D721Med (cell line): ENCODE measurements at places on chromosomes 2 and 18.

GRCh38 chr18:69948919-69949537 lies 1.4 kb upstream of the CD226 start:
- no peak for DNase-seq

DNA sequence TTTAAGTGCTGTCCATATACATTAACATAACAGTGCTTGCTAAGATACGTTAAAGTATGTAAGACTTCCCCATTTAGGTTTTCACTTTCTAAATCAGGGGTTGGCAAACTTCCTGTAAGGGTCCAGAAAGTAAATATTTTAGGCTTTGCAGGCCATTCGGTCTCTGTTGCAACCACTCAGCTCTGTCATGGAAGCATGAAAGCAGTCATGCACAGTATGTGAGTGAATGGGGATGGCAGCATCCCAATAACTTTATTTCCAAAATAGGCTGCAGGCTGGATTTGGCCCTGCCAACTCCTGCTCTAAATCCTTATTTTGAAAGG lies 128.7 kb downstream of the PLA2R1 start:
- no peak for DNase-seq

DNA sequence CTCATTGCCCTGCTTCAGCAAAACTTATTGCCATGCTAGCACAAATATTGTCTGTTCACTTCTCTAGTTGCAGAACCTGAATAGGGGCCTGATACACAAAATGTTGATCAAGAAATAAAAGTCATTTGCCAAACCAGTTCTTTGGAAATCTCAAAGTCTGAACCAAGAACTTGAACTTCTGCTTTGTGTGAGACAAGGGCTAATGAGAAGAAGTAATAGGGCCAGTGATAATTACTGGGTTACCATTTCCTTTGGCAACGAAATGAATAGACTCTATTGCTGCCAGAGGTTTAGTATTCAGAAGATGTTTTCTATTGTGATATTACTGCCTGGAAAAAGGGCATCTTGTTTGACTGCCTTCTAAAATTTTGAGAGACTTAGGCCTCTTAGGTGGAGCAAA lies 35.0 kb downstream of the TMEFF2 start:
- no peak for DNase-seq

- no peak for DNase-seq
Measured at GRCh38 chr2:173854840-173855239, 110.3 kb downstream of the SP3 start.

DNA sequence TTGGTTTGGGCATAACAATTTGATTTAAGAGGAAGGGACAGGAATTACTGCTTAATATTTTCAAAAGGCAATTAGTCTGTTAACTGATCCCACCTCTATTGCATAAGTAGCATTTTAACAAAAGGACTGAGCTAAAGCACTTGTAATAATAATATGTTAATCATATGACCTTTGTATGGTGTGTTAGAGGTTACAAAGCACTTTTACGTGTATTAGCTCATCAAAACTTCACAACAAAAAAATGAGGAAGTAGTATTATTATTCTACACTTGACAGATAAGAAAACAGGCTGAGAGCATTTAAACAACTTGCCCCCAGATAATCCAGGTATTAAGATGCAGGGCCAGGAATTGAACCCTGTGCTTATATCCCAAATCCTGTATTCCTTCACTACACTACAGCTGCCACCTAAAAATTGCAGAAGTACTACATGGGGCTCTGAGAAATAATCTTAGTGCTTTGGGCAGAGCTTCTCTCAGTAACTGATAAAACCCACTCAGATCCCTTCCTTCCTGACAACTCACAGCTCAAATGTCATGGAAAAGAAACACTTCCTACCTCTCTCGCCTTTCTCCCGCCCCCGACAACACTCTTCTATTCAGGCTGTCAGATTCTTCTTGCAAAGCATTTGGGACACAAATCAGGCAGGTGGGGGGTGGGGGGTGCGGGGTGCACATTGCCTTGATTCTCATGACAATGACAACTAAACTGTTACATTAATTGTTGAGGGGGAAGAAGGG lies 20.7 kb upstream of the KCTD1 start:
- no peak for DNase-seq

DNA sequence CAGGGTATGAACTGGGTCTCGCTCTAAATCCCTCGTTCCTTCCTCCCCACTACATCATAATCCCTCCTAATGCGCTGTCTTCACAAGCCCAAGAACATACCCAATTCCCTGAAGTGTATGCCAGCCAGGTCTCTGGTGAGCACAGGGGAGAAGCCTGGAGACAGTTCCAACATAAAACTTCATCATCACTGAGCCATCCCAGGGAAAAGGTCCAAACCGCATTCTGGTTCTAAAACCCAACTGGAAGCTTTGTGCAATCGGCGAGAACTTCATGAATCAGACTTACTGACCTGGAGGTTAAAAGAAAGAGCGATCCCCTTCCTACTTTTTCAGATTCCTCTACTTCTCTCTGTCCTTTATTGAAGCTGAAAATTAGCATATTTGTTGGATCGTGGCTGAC lies 132.7 kb downstream of the ALPK2 start:
- DNase-seq, result no peak

DNA sequence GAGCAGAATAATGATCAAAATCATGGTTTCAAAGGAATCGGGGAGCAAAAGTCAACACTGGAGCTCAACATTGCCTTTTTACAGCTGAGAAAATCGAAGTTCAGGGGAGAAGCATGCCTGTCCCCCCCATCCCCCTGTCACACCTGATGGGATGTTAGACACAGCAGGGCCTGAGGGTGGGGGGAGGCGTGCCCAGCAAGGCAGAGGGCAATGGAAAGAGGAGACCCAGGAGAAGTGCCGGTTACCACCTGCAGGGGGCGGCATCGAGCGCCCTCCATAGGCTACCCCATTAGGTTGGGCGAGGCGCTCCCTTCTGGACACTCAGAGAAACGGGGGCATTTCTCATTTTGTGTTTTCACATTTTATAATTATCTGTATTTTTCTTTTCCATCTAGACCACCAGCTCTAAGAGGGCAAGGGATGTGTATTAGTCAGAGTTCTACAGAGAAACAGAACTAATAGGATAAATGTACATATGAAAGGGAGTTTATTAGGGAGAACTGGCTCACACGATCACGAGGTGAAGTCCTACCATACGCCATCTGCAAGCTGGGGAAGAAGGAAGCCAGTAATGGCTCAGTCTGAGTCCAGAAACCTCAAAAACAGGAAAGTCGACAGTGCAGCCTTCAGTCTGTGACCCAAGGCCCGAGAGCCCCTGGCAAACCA lies 271.3 kb downstream of the LRATD1 start:
- DNase-seq, result peak; percentile 40

GRCh38 chr2:60440079-60440766 lies 113.2 kb downstream of the BCL11A start:
- no peak for DNase-seq

- DNase-seq, result no peak
Measured at GRCh38 chr18:13256444-13257305, 38.1 kb downstream of the LDLRAD4 start.

GRCh38 chr2:162252153-162252552 lies 8.9 kb upstream of the FAP start:
- no peak for DNase-seq

DNA sequence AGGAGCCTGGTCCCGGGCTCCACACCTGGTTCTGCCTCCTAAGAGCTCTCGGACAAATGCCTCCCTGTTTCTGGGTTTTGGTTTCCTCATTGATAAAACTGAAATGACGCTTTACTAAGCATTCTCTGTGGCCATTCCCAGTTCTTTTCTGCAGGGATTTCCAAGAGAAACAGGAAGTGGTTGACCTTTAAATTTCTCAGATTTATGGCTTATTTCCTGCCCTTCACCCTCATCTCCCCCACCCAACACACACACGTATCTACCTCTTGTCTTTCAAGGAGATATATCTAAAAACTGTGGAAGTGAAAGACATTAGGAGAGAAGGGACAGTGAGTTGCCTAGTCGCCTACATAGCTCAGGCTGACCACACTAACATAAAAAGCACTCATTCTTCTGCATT lies 53.0 kb downstream of the PIEZO2 start:
- DNase-seq, result no peak
